ENCODE measurements at places on chromosomes 11 and 22.
A peak's percentile ranks its signal among the peaks of the same experiment; 100 is the strongest.

GRCh38 chr11:7418061-7418460, 67.2 kb upstream of the OLFML1 start:
- DNase-seq, result no peak

GRCh38 chr11:3231851-3232744, at the start of gene MRGPRE:
MRGPRE (minus strand) TSS chr11:3232417; CDS start chr11:3228799, 3,618 bp downstream.
- DNase-seq, result no peak

DNA sequence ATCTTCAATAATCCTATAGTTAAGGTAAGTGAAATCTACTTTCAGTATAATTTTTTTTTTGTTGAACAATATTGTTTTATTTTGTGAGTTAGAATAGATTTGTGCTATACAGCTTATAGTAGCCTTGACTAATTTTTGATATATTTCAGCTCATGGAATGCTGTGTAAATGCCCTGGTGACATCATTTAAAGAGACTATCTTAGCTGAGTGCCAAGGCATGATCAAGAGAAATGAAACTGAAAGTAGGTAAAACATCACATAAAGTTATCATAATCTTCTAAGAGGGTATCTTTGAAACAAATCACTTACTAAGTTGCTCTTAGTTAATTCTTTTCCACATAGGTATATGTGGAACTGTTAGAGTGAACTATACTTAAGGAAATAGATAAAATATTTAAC, 51.4 kb upstream of the ACAT1 start:
- DNase-seq, result no peak

DNA sequence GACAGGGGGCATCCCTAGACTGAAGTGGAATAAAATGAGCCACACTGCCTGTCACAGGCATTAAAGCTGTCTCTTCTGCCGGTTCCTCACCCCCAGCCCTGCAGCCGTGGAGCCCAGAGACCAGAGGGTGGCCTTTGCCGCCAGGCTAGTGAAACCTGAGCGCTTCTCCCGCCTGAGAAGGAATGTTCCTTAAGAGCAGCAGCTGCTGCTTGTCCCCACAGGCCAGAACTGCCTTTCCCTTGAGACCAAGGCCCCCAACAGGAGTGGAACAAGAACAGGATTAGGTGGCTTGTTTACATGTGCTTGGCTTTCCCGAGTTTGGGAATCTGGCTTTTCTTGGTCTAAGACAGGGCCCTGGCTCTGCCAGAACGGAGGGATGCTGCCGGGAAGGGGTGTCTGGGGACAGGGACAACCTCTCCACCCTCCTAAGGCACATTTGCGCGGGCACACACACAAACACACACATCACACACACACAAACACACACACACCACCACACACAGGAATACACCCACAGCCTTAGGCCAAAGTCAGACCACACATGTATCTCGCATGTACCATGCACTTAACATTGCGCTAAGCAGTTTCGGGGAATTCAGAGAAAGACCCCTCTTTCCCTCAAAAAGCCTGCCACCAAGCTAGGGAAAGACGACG, 91.8 kb downstream of the FEZ1 start:
- DNase-seq, result no peak

- peak; percentile 11 for DNase-seq
These were observed 16.6 kb upstream of the SPTBN2 start for GRCh38 chr11:66745356-66746235.

DNA sequence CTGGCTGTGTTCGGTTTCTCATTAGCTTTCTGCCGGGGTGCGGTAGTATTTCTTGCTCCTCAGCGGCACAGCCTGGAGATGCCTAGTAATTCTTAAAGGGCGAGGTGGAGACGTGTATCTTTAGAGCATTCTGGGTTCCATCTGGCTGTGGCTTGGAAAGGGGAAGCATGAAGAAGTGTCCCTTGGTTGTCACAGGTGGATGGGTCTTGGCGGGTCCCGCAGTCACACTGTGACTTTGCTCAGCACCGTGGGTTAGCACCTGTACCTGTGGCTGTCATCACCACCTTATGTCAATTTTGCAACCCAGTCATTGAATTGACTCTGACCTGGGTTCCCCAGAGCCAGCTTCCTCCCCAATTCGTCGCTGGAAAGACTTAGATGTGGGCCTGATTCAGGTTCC, 57.6 kb downstream of the MIAT start:
- DNase-seq, result no peak

DNA sequence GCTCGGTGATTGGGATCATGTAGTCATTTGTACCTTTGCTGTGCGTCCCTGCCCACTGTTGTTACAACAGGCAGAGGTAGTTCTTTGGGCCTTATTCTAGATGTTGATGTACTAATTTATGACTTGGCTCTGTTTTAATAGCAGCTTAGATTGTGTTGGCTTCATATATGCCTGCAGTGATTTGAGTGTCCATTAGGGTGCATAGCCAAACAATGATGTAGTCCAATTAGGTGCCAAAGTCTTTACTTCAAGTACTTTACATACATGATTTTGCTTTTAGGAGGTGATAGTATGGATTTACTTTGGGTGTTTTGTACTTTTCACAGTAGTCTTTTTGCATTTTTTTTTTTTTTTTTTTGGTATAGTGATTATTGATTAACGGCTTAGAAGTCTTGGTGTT, 46.4 kb downstream of the PPP6R3 start:
- no peak for DNase-seq

- no peak for DNase-seq
These were observed 431 bp downstream of the SLC37A2 start for GRCh38 chr11:125063429-125064043.

GRCh38 chr11:88552379-88553062, 215.0 kb upstream of the CTSC start:
- peak; percentile 52 for DNase-seq

- DNase-seq, result no peak
These were observed 298.0 kb upstream of the ZC3H12C start for GRCh38 chr11:109795234-109795633.

- no peak for DNase-seq
These were observed 85.0 kb upstream of the CLPB start for GRCh38 chr11:72519220-72519881.

DNA sequence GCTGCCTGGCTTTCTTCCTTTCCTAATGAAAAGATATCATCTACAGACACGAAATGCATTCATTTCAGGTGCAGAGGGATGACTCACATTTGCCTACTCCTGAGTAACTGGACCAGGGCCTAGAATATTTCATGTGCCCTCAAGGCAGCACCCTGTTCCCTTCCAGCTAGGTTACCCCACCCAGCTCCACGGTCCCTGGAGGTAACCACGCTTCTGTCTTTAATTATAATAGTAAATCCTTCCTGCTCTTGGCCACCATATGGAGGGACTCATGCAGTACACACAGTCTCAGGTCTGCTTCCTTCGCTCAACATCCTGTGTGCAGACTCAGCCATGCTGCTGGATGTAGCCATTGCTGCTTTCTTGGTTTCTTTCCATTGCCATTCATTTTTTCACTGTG, 22.3 kb downstream of the DHCR7 start:
- no peak for DNase-seq

GRCh38 chr11:72703267-72704008, 29.2 kb upstream of the PDE2A start:
- DNase-seq, result no peak

GRCh38 chr11:2558861-2559526, 114.2 kb downstream of the KCNQ1 start:
- DNase-seq, result no peak

- peak; percentile 48 for DNase-seq
These were observed 416 bp upstream of the GAB2 start for GRCh38 chr11:78417888-78418583.

DNA sequence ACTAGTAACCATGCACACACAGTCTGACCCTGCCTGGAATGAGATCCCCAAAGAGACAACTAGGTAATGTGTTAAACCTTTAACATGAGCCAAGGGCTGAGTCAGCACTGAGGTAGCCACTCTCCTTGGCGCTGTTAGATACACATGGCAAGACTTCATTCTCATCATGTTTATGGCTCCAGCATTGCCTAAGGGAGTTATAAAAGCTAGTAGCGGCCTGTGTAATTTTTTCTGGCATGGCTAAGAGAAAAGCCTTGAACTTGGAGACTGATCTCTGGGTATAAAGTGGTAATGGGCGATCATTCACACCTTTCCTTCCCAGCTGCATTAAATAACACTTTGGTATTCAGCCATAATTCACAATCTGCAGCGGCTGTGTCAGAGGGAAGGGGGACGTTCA, 779.7 kb upstream of the LRRC4C start:
- no peak for DNase-seq

- DNase-seq, result no peak
These were observed 726.6 kb upstream of the ARHGAP42 start for GRCh38 chr11:99960536-99960935.
